ENCODE measurements at places on chromosomes 13 and 19. TPM values are rescaled to one million over a fixed set of nuclear protein-coding genes. Genes with fewer than 3 reads are reported as not detected.

The TNFSF13B gene
- 3.7 TPM for total RNA-seq

The HIPK4 gene
- total RNA-seq: 0.11 TPM

The CCDC70 gene
- not detected for total RNA-seq

- DNase-seq: no peak
Measured at GRCh38 chr19:3773814-3774515, 1.9 kb upstream of the RAX2 start.

DNA sequence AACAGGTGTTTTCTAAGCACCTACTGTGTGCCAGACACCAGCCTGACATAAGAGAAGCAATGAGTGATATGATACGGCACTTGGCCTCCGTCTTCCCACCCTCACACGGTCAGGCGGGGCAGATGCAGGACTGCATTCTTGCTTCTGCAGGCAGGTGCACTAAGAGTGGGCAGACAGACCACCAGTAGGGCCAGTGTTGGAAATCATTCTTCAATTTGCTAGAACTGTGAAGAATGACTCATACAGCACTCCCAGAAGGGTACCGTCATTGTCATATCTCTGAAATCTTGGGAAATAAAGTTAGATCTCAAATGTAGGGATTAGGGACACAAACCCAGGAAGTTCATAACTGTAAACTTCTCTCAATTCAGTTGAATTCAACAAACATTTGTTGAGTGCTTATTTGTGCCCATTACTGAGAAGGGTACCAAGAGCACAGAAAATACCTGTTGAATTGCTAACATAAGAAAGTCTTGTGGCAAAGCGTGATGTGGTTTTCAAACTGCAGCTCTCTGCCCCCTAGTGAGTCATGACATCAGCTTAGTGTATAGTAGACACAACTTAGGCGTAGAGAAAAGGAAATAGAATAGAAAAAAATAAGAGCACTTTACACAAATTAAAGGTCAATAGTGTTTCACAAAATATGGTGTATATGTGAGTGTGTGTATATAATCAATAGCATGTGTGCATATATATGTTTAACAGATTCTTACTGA, 76.1 kb downstream of the TEX26 start:
- no peak for DNase-seq

GRCh38 chr13:101946401-101946800, 455.4 kb downstream of the FGF14 start:
- DNase-seq: no peak

- no peak for DNase-seq
Measured at GRCh38 chr19:15300533-15301197, 31.7 kb downstream of the BRD4 start.

DNA sequence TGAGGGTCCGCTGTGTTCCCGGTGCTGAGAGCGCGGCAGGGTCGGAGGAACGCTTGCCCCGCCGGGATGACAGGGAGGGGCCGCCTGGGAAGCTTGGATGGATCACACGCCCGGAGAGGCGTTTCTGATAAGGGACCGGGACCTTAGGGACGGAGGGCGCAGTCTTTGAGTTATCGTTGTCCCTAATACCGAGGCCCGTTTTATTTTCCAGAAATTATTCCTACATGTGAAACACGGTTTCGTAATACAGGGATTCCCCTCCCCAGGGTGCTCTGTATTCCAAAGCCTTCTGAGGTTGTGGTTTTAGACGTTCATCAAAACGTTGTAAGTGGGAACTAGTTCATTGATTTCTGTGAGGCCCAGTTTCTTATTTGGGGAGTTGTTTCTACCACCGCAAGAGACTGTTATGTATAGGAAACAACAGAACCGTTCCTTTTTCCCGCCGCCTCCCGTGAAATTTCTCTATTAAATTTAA, 752 bp downstream of the PDCD5 start:
- DNase-seq: no peak

Data from right cardiac atrium (tissue), 5 donors.